Renal pelvis (tissue), 12 donors: ENCODE measurements at places on chromosomes 4 and X.

- DNase-seq = no peak
Observed at GRCh38 chr4:56653461-56654237, 27.4 kb downstream of the HOPX start.

- DNase-seq = no peak
Observed at GRCh38 chrX:108511721-108512120, 72.1 kb downstream of the COL4A5 start.

DNA sequence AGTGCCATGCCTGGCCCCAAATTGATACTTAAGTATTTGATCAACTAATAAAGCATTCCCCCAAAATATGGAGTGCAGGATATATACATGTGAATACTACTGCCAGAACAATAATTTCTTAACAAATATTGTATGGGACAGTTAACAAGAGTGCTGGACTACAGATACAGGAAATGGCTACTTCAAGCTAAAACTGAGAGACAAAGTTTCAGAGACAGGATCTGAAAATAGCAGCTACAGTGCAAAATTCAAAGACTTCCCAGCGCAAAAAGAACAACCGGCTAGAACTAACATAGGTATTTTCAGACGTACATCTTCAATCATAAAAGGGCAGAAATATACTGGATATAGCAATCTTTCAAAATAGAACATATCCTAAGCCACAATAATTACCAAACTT lies 6.3 kb downstream of the ATRX start:
- no peak for DNase-seq

- no peak for DNase-seq
Observed at GRCh38 chrX:39304746-39305145, 503.5 kb downstream of the MID1IP1 start.

DNA sequence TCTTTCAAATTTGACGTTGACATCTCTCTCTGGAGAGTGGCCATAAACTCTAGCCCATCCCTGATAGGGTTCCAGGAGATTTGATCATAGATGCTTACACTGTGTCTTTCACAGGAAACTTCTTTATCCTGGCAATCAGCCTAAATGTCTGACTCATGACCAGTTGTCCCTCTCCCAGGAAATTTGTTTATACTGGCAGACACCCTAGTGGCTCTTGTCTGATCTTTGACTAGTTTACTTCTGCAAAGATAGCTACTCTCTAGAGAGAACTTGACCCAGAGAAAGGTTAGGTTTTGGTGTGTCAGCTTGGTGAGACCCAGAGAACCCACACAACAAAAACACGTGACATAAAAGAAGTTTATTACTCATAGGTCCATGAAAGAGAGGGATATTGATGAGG lies 509.8 kb downstream of the CENPC start:
- no peak for DNase-seq
